ENCODE measurements at places on chromosomes 3 and 15. TPM values are rescaled to one million over a fixed set of nuclear protein-coding genes. Genes with fewer than 3 reads are reported as not detected.

GRCh38 chr3:113006359-113007056, 15.7 kb downstream of the GTPBP8 start:
- H3K4me3 ChIP-seq, result no peak overlapping the region
- H3K4me1 ChIP-seq, result no peaks in the 10 kb centered on the region
- H3K27ac ChIP-seq, result no peak overlapping the region
- peaks cover 60% of the 10 kb centered on the region for H3K36me3 ChIP-seq
- no peaks in the 10 kb centered on the region for H3K27me3 ChIP-seq

DNA sequence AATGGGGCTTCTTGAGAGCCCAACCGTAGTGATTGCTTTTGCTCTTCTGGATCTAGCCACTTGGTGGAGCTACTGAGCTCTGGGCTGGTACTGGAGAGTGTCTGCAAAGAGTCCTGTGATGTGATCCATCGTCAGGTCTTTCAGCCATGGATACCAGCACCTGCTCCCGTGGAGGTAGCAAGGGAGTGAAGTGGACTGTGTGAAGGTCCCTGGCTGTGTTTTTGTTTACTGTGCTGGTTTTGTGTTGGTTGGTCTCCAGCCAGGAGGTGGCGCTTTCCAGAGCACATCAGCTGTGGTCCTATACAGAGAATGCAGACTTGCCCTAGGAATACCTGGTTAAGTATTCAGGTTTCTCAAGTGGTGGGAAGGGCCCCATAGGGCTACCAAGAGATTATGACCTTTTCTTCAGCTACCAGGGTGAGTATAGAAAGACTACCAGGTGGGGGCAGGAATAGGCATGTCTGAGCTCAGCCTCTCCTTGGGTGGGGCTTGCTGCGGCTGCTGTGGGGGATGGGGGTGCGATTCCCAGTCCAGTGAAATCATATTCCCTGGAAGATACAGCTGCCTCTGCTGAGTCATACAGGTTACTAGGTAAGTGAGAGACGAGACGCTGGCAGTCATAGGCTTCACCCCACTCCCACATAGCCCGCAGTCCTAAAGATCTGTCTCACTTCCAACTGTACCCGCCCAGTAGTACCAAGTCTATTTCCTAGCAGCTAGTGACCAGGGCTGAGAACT, 733.7 kb downstream of the ZNF385D start:
- no peak overlapping the region for H3K27ac ChIP-seq
- no peak overlapping the region for H3K4me3 ChIP-seq
- no peaks in the 10 kb centered on the region for H3K4me1 ChIP-seq

CPNE9 gene
- total RNA-seq, result not detected

DNA sequence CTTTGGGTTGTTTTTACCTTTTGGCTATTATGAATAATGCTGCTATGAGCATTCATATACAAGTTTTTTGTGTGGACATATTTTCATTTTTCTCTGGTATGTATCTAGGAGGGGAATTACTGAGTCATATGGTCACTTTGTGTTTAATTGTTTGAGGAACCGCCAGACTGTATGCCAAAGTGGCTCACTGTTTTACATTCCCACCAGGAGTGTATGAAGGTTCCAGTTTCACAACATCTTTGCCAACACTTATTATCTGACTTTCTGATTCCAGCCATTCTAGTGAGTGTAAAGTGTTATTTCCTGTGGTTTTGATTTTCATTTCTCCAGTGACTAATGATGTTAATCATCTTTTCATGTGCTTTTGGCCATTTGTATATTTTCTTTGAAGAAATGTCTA, 51.8 kb downstream of the CMTM7 start:
- peaks cover 5% of the 10 kb centered on the region for H3K4me1 ChIP-seq
- H3K27ac ChIP-seq, result no peak overlapping the region
- no peak for DNase-seq
- no peak overlapping the region for H3K4me3 ChIP-seq
- H3K36me3 ChIP-seq, result peaks cover 8% of the 10 kb centered on the region
- no peaks in the 10 kb centered on the region for H3K27me3 ChIP-seq

GRCh38 chr15:65827065-65827464, 35.0 kb upstream of the DENND4A start:
- no peaks in the 10 kb centered on the region for H3K36me3 ChIP-seq
- H3K4me3 ChIP-seq, result no peak overlapping the region
- peaks cover 2% of the 10 kb centered on the region for H3K27me3 ChIP-seq
- no peak overlapping the region for H3K27ac ChIP-seq
- DNase-seq, result peak; percentile 13

DAPK2 gene
- 17.6 TPM for total RNA-seq

CLDN11 gene
- 13.8 TPM for total RNA-seq

- no peaks in the 10 kb centered on the region for H3K36me3 ChIP-seq
- no peak overlapping the region for H3K27ac ChIP-seq
- H3K27me3 ChIP-seq, result no peaks in the 10 kb centered on the region
These were observed 3.0 kb upstream of the PLCD1 start for GRCh38 chr3:38032328-38032865.

- DNase-seq, result no peak
- H3K4me3 ChIP-seq, result no peak overlapping the region
- no peak overlapping the region for H3K27ac ChIP-seq
- H3K4me1 ChIP-seq, result no peaks in the 10 kb centered on the region
- no peaks in the 10 kb centered on the region for H3K36me3 ChIP-seq
These were observed 304.3 kb upstream of the KCNH8 start for GRCh38 chr3:18843983-18844382.

DNA sequence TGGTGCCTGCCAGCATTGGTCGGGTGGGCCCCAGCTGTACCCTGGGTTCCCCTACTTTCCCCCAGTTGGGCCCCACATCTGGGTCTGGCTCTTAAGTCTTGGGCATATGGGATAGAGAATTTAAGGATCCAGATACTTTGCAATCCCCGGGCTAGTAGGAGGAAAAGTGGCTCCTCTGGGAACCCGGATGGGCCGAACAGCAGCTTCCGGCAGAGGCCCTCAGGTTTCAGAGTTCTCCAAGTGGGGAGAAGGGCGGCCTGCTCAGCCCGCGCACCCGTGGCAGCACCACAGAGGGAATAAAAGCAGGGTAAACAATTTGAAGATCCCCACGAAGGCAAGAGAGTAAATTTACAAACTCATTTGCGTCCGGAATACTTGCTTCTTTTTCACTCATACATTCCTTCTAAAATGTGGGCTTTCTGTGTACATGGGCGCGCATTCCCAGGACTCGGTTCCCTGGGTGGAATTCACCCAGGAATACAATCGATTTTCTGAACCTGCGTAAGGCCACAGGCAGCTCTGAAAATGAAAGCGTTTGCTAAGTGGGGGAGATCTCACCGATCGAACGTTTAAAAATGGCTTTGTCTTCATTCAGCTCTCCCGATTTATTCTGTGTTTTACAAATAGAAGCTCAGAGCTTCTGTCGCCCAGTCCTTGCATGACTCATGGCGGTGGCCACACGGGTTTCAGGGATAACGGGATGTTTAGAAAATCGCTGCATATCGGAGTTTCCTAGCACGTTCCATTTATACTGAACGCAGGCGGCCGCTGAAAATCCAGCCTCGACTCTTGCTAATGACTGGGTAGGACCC, 74.0 kb upstream of the POLG start:
- no peak for DNase-seq
- H3K27me3 ChIP-seq, result peaks cover 96% of the 10 kb centered on the region
- peaks cover 31% of the 10 kb centered on the region for H3K4me1 ChIP-seq
- H3K4me3 ChIP-seq, result peak overlapping the region; percentile 74
- no peak overlapping the region for H3K27ac ChIP-seq
- no peaks in the 10 kb centered on the region for H3K36me3 ChIP-seq

GRCh38 chr3:182406786-182407185, 386.5 kb upstream of the ATP11B start:
- no peaks in the 10 kb centered on the region for H3K36me3 ChIP-seq
- peaks cover 22% of the 10 kb centered on the region for H3K27me3 ChIP-seq
- no peak overlapping the region for H3K27ac ChIP-seq
- H3K4me3 ChIP-seq, result no peak overlapping the region

- no peak for DNase-seq
- H3K27ac ChIP-seq, result no peak overlapping the region
- H3K4me3 ChIP-seq, result no peak overlapping the region
- no peaks in the 10 kb centered on the region for H3K4me1 ChIP-seq
- H3K36me3 ChIP-seq, result no peaks in the 10 kb centered on the region
These were observed 248.2 kb upstream of the ADAMTS9 start for GRCh38 chr3:64935971-64936370.

- H3K4me1 ChIP-seq, result no peaks in the 10 kb centered on the region
- H3K27ac ChIP-seq, result no peak overlapping the region
- no peaks in the 10 kb centered on the region for H3K36me3 ChIP-seq
- no peak overlapping the region for H3K4me3 ChIP-seq
- DNase-seq, result peak; percentile 63
These were observed 19.7 kb downstream of the GOLGA6A start for GRCh38 chr15:74062671-74063070.

PARP15 gene
- total RNA-seq, result 0.08 TPM

RNU5B-1 gene
- total RNA-seq, result 18.5 TPM

- no peaks in the 10 kb centered on the region for H3K27me3 ChIP-seq
- peaks cover 33% of the 10 kb centered on the region for H3K36me3 ChIP-seq
- no peak for DNase-seq
- H3K4me3 ChIP-seq, result no peak overlapping the region
- no peak overlapping the region for H3K27ac ChIP-seq
These were observed 2.7 kb downstream of the IMPDH2 start for GRCh38 chr3:49026536-49026935.

PDE12 gene
- total RNA-seq, result 15.8 TPM

DNA sequence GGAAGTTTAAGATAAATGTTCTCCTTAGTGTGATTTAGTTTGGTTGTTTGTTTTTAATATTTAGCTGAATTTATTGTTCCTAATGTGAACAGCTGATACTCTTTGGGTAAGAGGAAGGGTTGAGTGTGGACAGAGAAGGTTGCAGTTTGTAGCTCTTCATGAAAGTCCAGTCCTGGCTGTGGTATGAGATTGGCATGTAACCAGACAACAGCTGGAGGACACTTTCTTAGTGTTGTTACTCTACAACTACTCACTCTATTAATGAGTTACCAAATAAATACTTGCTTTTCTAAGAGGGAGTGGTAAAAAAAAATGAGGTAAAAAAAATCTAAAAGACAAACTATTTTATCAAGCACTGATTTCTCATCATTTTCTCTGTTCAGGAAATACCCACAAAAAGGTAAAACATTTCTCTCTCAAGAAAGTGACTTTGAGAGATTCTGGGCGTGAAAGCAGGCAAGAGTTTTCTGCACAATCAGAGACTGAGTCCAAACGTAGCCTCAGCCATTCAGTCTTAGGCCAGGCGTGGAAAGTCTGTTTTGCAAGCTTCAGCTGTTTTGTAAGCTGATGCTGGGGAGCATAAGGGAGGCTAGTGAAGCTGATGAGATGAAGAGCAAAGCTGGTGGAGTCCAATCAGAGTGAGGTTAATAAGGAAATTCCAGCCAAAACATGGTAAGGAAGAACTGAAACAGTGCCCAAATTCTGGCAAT, 138.5 kb upstream of the ARPP21 start:
- H3K4me3 ChIP-seq, result no peak overlapping the region
- no peaks in the 10 kb centered on the region for H3K36me3 ChIP-seq
- H3K4me1 ChIP-seq, result no peaks in the 10 kb centered on the region
- no peaks in the 10 kb centered on the region for H3K27me3 ChIP-seq

- H3K27ac ChIP-seq, result no peak overlapping the region
- H3K27me3 ChIP-seq, result peaks cover 83% of the 10 kb centered on the region
- H3K4me1 ChIP-seq, result peaks cover 21% of the 10 kb centered on the region
- DNase-seq, result no peak
- no peak overlapping the region for H3K4me3 ChIP-seq
- H3K36me3 ChIP-seq, result peaks cover 2% of the 10 kb centered on the region
These were observed 40.9 kb downstream of the ZIC4 start for GRCh38 chr3:147365196-147366115.

SLC22A13 gene
- 1.2 TPM for total RNA-seq

GRCh38 chr15:100802421-100803170, 77.0 kb upstream of the ALDH1A3 start:
- no peaks in the 10 kb centered on the region for H3K36me3 ChIP-seq
- no peaks in the 10 kb centered on the region for H3K4me1 ChIP-seq
- no peak overlapping the region for H3K27ac ChIP-seq

GRCh38 chr3:26100176-26100575, 310.3 kb downstream of the OXSM start:
- no peak for DNase-seq
- no peaks in the 10 kb centered on the region for H3K27me3 ChIP-seq
- H3K27ac ChIP-seq, result no peak overlapping the region
- H3K4me1 ChIP-seq, result peaks cover 18% of the 10 kb centered on the region
- H3K4me3 ChIP-seq, result no peak overlapping the region
- H3K36me3 ChIP-seq, result no peaks in the 10 kb centered on the region

- H3K4me3 ChIP-seq, result no peak overlapping the region
- DNase-seq, result no peak
- H3K27me3 ChIP-seq, result no peaks in the 10 kb centered on the region
- peak overlapping the region; percentile 77 for H3K27ac ChIP-seq
- peaks cover 71% of the 10 kb centered on the region for H3K36me3 ChIP-seq
These were observed 162.4 kb downstream of the GHSR start for GRCh38 chr3:172285844-172286243.

- peak overlapping the region; percentile 57 for H3K4me3 ChIP-seq
- peaks cover 24% of the 10 kb centered on the region for H3K4me1 ChIP-seq
- H3K27ac ChIP-seq, result peak overlapping the region; percentile 56
- H3K36me3 ChIP-seq, result peaks cover 2% of the 10 kb centered on the region
- no peak for DNase-seq
These were observed 82.2 kb upstream of the EPHA3 start for GRCh38 chr3:89025185-89025584.

Data from osteocyte (in vitro differentiated cells).